ENCODE measurements at places on chromosomes 2 and 18.

DNA sequence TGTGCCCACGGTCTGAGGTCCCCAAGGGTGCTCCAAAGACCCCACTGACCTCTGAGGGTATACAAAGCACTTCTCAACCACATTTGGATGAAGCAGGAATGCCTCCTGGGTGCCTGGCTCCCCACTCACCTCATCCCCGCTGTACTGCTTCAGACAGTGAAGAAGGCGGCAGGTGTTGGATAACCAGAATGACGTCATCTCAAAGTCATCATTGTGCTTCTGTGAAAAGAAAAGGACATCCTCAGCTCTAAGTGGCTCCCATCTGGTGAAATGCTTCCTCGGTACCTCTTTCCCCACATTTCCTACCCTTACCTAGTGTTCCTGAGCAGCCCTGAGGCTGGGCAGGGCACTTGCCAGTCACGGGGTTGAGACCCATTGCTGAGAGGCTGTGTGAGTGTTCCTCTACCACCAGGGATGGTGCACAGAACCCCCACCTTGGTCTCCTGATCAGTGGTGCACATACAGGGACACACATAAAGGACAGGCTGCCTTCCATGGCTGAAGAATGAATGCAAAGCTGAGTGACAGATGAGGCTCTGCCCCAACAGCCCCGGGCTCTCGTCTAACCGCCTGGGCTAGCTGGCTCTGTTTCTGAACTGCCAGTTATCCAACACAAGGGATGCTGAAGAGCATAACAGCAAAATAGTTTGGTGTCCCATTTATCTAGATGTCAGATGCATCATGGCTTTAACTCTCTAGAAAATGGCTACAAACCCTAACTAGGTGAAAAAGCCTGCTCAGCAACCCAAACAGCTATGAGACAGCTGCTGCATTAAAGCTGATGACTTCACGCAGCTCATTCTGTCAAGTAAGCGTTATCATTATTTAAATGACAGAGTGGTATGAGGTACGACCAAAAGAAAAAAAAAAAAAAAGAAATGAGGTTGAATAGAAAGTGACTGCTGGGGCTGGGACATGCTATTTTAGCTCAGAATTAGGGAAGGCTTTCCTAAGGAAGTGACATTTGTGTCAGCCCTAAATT lies 28.2 kb upstream of the ACAA2 start:
- DNase-seq: no peak
- H3K27ac ChIP-seq: no peak overlapping the region
- H3K4me1 ChIP-seq: peaks cover 3% of the 10 kb centered on the region
- no peaks in the 10 kb centered on the region for H3K27me3 ChIP-seq
- peaks cover 4% of the 10 kb centered on the region for H3K36me3 ChIP-seq

GRCh38 chr2:163630836-163631235 lies 105.0 kb downstream of the FIGN start:
- H3K4me3 ChIP-seq: no peak overlapping the region
- H3K27me3 ChIP-seq: no peaks in the 10 kb centered on the region
- DNase-seq: no peak
- no peaks in the 10 kb centered on the region for H3K4me1 ChIP-seq

DNA sequence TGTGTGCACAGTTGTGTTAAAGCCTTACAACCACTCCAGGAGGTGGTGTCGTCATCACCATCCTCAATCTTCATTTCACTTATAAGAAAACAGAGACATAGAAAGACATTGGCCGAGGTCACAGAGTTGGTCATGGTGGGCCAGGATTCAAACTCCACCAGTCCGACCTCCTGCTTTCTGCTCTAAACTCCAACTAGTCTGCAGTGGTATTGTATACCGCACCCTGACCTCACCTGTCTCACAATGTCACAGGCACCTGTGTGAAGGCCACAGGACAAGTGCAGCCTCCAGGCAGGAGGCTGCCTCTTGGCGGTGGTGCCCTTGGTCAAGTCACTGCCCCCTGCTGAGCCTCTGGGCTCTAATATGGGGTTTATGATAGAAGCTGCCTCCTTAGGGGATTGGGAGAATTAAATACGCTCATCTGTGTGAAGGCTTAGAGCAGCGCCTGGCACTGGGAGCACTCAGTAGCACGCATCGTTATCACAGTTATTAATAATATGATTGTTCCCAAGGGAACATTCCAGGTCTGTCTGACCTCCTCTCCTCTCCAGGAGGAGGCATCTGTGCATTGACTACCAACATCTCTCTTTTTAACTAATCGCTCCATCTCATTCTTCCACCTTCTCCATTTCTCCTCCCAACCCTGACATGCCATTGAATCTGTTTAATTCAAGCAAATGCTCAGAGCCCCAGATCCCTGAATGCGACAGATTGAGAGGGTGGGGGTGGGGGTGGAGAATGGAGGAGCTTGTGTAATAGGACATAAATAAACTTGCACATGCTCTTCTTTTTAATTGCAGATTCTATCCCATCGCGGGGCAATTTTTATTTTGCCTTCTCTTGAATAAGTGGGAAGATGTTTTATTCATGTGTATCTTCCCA lies 112.7 kb downstream of the MCFD2 start:
- H3K4me1 ChIP-seq: peaks cover 18% of the 10 kb centered on the region
- peaks cover 10% of the 10 kb centered on the region for H3K27me3 ChIP-seq
- peak overlapping the region; percentile 44 for H3K27ac ChIP-seq
- H3K36me3 ChIP-seq: no peaks in the 10 kb centered on the region
- no peak for DNase-seq

GRCh38 chr2:216621292-216621691 lies 11.9 kb upstream of the IGFBP2 start:
- no peaks in the 10 kb centered on the region for H3K36me3 ChIP-seq
- H3K27me3 ChIP-seq: no peaks in the 10 kb centered on the region
- H3K4me3 ChIP-seq: no peak overlapping the region
- no peak for DNase-seq

DNA sequence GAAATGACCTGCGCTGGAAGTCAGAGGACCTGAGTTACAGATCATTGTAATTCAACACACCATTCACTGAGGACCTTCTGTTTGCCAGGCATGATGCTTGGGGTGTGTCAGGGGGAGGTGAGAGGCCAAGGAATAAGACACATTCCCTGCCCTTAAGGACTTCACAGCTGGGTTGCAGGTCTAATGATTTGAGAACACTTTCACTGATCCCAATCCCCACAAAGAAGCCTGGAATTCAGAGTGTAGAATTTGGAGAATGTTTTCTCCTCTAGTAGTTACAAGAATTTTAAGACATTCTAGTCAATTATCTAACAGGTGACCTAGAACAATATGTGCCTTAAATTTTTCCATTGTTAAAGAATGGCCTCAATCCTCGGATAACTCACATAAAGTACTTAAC lies 322.4 kb downstream of the TNS1 start:
- DNase-seq: no peak
- no peak overlapping the region for H3K4me3 ChIP-seq
- peaks cover 6% of the 10 kb centered on the region for H3K36me3 ChIP-seq
- no peaks in the 10 kb centered on the region for H3K27me3 ChIP-seq
- no peak overlapping the region for H3K27ac ChIP-seq

- peaks cover 5% of the 10 kb centered on the region for H3K27me3 ChIP-seq
- no peak for DNase-seq
- no peaks in the 10 kb centered on the region for H3K36me3 ChIP-seq
- H3K27ac ChIP-seq: no peak overlapping the region
- H3K4me1 ChIP-seq: peaks cover 6% of the 10 kb centered on the region
These were observed 332.6 kb upstream of the SALL3 start for GRCh38 chr18:78647018-78647417.

- H3K27ac ChIP-seq: peak overlapping the region; percentile 27
- H3K27me3 ChIP-seq: no peaks in the 10 kb centered on the region
- peaks cover 7% of the 10 kb centered on the region for H3K36me3 ChIP-seq
- DNase-seq: no peak
- peaks cover 53% of the 10 kb centered on the region for H3K4me1 ChIP-seq
These were observed 37.1 kb downstream of the B4GALT6 start for GRCh38 chr18:31647127-31647753.

GRCh38 chr2:109243526-109244303 lies 114.7 kb downstream of the SH3RF3 start:
- H3K4me3 ChIP-seq: no peak overlapping the region
- no peak for DNase-seq
- H3K36me3 ChIP-seq: no peaks in the 10 kb centered on the region
- H3K27me3 ChIP-seq: peaks cover 12% of the 10 kb centered on the region

GRCh38 chr2:187459256-187459655 lies 11.2 kb upstream of the CALCRL start:
- H3K27ac ChIP-seq: no peak overlapping the region
- DNase-seq: no peak
- H3K4me3 ChIP-seq: no peak overlapping the region
- H3K27me3 ChIP-seq: no peaks in the 10 kb centered on the region

- H3K4me1 ChIP-seq: no peaks in the 10 kb centered on the region
- no peak overlapping the region for H3K27ac ChIP-seq
- no peaks in the 10 kb centered on the region for H3K27me3 ChIP-seq
- DNase-seq: no peak
- H3K36me3 ChIP-seq: no peaks in the 10 kb centered on the region
- H3K4me3 ChIP-seq: no peak overlapping the region
These were observed 41.0 kb downstream of the CYBRD1 start for GRCh38 chr2:171563301-171563700.

- no peak overlapping the region for H3K27ac ChIP-seq
- DNase-seq: no peak
- peaks cover 5% of the 10 kb centered on the region for H3K27me3 ChIP-seq
- no peaks in the 10 kb centered on the region for H3K36me3 ChIP-seq
- no peak overlapping the region for H3K4me3 ChIP-seq
- H3K4me1 ChIP-seq: peaks cover 10% of the 10 kb centered on the region
These were observed 86.4 kb upstream of the HK2 start for GRCh38 chr2:74747411-74748080.

DNA sequence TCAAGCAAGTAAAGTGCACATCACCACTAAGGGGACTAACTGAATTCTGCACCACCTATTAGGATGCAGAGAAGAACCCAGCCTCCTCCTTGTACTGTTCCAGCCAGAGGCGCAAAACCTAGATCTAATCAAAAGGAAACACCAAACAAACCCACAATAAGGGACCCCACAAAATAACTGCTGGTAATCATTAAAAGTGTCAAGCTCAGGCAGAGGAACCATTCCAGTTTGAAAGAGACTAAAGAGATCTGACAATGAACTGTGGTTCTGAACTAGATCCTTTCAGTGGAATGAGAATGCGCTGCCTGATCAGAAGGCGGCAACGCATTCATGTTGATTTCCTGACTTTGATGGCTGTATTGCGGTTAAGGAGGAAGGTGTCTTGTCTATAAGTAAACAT lies 16.8 kb downstream of the HDLBP start:
- H3K27me3 ChIP-seq: no peaks in the 10 kb centered on the region
- no peak overlapping the region for H3K4me3 ChIP-seq
- peaks cover 4% of the 10 kb centered on the region for H3K4me1 ChIP-seq
- no peak overlapping the region for H3K27ac ChIP-seq
- H3K36me3 ChIP-seq: peaks cover 21% of the 10 kb centered on the region

DNA sequence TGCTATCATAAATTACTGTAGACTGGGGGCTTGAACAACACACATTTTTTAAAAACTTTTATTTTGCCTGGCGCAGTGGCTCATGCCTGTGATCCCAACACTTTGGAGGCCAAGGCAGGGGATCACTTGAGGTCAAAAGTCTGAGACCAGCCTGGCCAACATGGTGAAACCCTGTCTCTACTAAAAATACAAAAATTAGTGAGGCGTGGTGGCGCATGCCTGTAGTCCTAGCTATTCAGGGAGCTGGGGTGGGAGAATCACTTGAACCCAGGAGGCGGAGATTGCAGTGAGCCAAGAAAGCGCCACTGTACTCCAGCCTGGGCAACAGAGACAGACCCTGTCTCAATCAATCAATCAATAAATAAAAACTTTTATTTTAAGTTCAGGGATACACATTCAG lies 9.1 kb downstream of the KCNK3 start:
- H3K27me3 ChIP-seq: peaks cover 8% of the 10 kb centered on the region
- H3K4me3 ChIP-seq: no peak overlapping the region
- DNase-seq: no peak
- no peak overlapping the region for H3K27ac ChIP-seq

DNA sequence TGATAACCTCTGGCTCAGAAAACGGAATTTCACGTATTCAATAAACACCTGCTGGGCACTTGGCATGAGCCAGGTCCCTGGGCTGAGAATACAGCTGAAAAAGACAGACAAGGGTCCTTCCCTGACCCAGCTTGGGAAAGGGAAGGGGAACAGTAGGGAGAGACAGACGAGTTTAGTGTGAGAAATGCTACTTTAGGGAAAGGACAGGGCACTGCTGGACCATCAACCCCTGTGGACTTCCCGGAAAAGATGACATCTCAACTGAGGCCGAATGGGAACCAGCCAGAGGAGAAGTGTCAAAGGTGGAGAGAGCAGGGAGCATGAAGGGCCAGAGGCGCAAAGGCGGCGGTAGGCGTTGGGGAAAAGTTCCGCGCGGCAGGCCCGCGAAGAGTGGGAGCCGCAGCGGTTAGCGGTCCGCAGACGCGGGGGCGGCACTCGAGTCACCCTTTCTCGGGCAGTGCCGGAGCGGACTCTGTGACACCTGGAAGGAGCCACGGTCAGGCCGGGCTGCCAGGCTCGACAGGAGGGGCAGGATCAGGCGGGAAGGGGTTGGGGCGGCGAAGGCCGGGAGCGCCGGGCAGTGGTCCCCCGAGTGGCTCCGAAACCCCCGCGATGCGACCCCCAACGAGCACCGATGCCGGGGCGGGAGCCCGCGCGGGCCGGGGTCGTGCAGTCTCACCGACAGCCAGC lies 519 bp downstream of the TEX261 start:
- H3K27me3 ChIP-seq: peaks cover 11% of the 10 kb centered on the region
- H3K27ac ChIP-seq: peak overlapping the region; percentile 79
- H3K36me3 ChIP-seq: peaks cover 4% of the 10 kb centered on the region
- H3K4me1 ChIP-seq: peaks cover 20% of the 10 kb centered on the region

- DNase-seq: no peak
- peaks cover 11% of the 10 kb centered on the region for H3K36me3 ChIP-seq
- H3K4me3 ChIP-seq: no peak overlapping the region
These were observed 56.9 kb downstream of the ITGA6 start for GRCh38 chr2:172484253-172484652.

DNA sequence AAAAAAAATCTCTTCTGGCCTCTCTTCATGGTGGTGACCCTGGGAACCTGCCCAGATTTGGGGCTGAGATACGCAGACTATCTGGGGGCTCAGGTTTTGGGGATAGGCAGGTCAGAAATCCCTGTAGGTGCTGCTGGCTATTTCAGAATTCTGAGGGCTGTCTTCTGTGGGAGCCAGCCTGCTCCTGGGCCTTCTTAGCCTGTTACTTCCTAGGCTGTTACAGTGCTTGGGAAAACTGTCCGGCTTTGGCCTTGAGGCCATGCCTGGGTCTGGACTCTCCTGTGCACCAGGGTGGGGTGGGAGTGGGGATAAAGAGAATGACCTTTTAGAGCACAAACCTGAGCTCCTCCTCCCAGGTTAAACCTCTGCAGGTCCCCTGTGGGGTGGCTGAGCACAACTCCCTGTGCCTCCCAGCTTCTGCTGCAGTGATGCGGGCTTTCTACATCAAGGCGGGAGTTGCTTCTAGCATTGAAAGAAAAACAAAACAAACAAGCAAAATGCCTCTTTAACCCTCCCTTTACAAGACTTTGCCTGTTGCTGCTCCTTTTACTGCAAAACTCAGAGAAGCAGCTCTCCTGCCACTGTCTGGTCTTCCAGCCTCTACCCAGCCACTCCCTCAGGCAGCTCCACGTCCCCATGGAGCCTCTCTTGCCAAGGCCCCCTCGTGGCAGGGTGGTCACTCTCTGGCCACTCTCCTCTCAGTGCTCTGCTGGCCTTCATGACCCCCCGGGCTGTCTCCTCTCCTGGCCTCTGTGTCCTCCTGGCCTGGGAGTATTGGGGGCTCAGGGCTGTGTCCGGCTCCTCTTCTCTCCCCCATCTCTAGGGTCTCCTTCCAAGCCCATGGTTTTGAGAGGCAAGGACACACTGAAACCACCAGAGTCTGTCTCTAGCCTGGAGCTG lies 293.0 kb upstream of the HS6ST1 start:
- no peak overlapping the region for H3K4me3 ChIP-seq
- no peaks in the 10 kb centered on the region for H3K36me3 ChIP-seq
- H3K27ac ChIP-seq: no peak overlapping the region
- DNase-seq: peak; percentile 5
- H3K27me3 ChIP-seq: peaks cover 2% of the 10 kb centered on the region
